ENCODE measurements at places on chromosomes 7 and 10.

DNA sequence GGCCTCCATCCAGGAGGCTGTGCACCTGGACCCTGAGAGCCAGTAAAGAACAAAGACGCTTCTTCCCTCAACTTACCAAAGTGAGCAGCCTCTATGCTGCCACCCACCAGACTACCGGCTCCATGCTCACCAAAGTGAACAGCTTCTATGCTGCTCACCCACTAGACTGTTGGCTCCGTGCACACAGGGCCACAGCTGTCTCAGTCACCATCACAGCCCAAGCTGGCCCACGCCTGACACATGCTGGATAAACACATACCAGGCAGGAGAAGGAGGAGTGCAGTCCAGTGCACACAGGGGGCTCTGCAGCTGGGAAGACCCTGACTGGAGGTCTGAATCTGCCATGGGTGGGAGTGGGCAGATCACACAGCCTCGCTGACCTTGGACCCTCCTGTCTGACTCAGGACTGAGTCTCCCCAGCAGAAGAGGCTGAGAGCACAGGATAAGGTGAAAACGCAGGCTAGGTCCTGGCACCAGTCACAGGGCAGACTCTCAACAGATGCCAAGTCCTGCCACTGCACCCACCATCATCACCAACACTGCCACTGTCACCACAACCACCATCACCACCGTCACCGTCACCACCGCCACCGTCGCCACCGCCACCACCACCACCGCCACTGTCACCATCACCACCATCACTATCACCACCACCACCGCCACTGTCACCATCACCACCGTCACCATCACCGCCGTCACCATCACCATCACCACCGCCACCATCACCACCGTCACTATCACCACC, 130.9 kb downstream of the MAD1L1 start:
- DNase-seq = no peak

GRCh38 chr10:30827531-30828120, 198.1 kb upstream of the LYZL2 start:
- no peak for DNase-seq

DNA sequence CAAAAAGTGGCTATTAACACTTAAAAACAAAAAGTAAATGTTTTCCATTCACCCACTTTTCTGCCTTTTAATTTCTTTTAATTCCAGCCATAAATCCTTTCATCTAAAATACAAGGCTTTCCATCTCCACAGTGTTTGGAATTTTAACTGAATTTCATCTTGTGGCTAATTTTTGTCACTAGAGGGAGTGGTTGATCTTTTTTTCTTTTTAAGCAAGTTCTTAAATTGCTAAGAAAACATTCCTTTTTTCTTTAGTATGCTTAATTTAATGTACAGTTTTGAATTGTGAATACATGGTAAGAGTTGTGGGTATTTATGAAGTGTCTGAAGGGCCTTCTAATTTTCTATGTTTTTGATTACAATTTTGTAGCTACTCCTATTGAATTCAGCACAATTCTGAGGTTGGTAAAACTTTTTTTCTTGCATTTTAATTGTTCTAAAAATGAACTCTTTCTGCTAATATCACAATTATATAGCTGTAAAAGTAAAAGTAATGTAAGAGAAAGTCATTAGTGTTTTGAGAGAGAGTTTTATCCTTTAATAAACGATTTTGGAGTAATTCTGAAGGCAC, 54.9 kb upstream of the ANK3 start:
- peak; percentile 77 for DNase-seq

DNA sequence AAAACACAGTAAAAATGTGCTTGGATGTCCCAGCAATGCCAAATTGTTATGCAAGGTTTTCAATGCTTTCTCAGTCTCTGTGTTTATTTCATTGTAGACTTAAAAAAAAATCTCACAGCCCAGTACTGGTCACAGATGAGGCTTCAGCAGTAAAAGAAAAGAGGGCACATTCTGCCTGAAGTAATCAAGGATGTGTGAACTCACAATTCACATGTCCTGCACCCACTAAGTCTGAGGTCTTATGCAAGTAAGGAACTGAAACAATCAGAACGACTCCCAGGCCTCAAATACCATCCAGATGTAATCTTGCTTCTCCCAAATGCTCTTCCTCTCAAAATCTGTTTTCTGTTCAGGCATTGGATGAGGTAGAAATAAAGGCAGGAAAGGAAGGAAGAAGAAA, 33.7 kb downstream of the ADRB1 start:
- DNase-seq = no peak

GRCh38 chr7:144862612-144863319, 26.9 kb upstream of the TPK1 start:
- DNase-seq = no peak

DNA sequence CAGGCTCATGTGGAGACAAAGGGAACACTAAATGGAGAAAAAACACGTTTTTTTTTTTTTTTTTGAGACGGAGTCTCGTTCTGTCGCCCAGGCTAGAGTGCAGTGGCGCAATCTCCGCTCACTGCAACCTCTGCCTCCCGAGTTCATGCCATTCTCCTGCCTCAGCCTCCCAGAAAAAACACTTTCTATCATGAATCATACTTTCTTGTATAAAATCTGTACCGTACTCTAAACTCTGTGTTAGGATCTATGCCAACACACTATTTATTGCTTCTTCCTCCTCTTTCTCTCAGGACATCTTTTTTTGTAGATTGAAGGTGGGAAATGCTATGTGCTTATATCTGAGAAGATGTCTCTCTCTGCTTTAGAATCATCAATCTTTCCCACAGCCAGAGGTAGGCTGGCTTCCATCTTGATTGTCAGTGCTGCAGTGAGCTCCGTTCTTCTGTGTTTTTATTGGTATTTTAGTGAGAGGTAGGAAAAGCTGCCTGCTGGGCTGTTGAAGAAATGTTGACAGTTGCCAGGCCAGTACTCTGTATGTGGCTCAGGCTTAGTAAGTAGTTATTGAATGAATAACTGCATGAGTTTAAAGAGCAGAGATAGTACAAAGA, 101.1 kb downstream of the GPR85 start:
- DNase-seq = no peak

- no peak for DNase-seq
Observed at GRCh38 chr7:83072576-83073517, 89.8 kb downstream of the PCLO start.

DNA sequence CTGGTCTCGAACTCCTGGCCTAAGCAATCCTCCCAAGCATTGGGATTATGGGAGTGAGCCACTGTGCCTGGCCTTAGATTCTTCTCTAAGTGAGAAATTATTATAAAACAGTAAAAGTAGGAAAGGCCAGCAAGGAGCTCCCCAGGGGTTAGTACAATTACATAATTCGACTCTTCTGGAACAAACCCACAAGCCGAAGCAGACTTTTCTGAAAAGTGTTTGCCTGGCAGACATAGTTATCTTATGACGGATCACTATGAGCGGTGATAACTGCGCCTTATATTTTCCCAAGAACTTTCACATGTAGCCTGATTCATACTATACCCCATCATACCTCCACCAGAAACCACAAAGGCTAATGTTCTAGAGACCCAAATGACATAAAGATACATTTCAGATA, 30.2 kb upstream of the SH3PXD2A start:
- DNase-seq = no peak

GRCh38 chr10:50866317-50866716, 19.1 kb downstream of the A1CF start:
- DNase-seq = no peak

DNA sequence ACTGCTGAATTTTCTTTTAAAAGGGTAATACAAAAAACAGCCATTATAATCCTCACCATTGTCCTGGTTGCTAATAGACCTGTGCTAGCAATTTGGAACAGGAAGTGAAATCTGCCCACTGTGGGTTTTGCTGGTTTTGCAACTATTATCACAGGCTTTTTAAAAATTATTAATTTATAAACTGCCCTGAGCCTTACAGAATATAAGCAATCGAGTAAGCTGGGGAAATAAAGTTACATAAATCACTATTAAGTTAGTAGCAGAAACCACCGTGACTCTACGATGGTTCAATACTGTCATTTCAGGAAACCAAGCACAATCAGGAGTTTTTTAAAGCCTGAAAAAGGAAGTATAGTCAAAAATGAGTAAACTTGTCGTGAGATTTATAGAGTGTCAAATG, 62.3 kb downstream of the TMEM26 start:
- no peak for DNase-seq

GRCh38 chr7:52119537-52119936, 802.9 kb upstream of the COBL start:
- no peak for DNase-seq

DNA sequence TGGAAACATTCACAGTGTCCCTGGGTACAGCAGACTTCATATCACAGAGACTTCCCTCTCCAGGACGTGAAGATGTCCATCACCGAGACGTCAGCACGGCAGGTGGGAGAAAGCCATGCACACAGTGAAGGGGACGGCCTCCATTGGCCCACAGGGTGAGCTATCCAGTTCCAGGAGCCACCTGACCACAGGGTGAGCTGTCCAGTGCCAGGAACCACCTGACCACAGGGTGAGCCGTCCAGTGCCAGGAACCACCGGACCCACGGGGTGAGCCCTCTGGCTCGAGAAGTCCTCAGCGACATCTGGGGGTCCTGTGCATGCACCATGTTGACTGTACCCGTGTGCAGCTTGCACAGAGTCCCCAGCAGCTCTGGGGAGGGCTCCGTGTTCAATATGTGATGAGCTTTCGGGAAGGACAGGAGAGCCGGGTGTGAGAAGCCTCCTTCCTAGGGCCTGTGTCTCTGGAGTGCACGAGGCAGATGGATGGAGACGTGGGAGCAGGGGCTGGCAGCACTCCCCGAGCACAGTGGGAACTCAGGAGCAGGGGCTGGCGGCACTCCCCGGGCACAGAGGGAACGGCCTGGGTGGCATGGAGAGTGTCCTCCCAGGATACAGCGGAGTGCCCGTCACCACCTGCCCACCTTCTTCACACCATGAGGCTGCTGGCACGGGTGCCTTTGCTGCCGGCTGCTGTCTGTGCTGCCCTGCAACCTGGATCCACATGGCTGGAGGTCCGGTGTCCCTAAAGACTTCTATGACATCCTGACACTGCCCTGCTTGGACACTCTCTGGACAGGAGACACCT, 616.2 kb downstream of the DNAJB6 start:
- DNase-seq = no peak

DNA sequence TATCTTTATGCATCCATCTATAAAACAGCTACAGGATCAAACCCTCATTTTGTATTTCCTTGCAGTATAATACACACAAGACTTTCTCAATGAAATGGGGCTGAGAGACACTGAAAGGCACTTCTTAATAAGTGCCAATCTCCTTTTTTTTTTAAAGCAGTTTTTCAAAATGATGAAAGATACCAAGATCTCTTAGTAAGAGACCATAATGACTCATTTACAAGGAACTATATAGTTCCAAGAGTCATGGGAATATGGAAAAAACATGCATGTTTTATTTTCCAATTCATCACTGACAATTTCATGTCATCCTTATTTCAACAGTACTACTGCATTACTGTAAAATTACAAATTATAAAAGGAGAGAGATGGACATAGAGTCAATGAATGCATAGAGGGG, 973.7 kb downstream of the GATA3 start:
- no peak for DNase-seq

- DNase-seq = no peak
Observed at GRCh38 chr10:123966896-123967231, 75.3 kb upstream of the CPXM2 start.

DNA sequence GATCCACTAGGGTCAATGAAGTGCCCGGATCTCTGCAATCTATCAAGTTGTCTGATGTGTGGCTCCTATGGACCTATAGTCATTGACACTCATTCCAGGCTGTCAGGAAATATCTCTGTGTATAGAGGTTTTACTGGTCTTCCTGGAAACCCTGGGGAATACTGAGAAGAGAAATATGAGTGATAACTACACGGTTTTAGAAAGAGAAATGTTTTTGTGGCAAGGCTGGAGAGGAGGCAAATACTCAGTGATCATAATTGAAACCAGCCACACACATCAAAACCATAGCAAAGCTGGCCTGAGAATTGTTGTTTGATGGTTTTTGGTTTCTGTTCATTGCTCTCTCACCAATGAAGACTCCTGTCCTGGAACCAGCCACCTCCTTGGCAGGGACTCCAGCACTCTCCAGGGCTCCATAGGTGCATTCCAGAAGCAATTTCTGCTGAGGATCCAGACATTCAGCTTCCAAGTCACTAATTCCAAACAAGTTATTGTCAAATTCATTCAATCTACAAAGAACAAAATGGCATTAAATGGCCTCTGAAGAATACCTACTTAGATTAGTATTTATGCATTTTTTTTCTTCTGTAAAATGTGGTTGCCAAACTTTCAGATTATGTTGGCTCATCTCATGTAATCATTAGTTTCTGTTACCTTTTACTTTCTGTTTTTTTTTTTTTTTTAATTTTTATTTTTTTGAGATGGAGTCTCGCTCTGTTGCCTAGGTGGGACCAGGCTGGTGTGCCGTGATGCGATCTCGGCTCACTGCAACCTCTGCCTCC, 108.6 kb upstream of the ABI1 start:
- no peak for DNase-seq

- no peak for DNase-seq
Observed at GRCh38 chr10:93874309-93875031, 19.3 kb upstream of the SLC35G1 start.

- DNase-seq = no peak
Observed at GRCh38 chr7:135840591-135840990, 92.0 kb upstream of the FAM180A start.

- DNase-seq = no peak
Observed at GRCh38 chr10:74683067-74683466, 143.3 kb upstream of the KAT6B start.

DNA sequence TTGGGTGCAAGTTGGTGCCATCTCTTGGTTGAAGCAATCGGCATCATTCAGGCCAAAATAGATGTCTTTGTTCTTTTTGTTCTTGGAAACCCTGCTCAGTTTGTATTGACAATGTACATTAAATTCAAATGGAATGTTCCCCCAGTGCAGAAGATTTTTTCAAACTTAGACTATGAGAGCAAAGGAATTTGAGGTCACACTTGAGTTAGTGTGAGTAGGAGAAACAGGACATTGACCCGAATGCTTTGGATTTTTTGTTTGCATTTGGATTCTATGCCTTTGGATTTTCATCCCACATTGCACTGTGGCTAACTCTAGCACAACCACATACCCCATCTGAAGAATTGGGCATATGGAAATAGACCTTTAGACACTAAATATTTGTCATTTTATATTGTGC, 480.0 kb downstream of the GALNT17 start:
- DNase-seq = no peak

DNA sequence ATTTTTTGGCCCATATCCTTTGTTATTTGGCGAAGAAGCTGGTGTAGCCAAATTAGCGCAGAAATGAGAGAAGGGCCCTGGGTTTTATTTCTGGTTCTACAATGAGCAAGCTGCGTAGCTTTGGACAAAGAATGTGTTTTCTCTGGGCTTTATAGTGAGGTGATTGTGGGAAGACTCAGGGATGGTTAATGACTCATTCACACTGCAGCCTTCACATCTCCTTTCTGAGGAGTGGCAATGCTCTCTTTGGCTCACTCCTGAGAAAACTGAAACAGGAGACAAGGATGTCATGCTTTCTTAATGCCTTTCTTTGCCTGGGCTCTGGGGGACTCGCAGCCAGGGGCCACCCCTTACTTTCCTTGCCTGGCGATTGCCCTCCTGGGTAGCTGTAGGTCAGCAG, 271.0 kb upstream of the PODXL start:
- DNase-seq = no peak

Measured in Kasumi-1 (cell line).